ENCODE measurements at places on chromosomes 7 and 10. TPM values are rescaled to one million over a fixed set of nuclear protein-coding genes. Genes with fewer than 3 reads are reported as not detected.

The GDF2 gene
- total RNA-seq, result not detected

The STARD3NL gene
- 79.4 TPM for total RNA-seq

- DNase-seq, result no peak
Observed at GRCh38 chr10:124057601-124058000, 35.8 kb downstream of the CHST15 start.

The SSC4D gene
- 1.2 TPM for total RNA-seq

GRCh38 chr10:121927318-121927840, 452 bp downstream of the ATE1 start:
- no peak for DNase-seq
